ENCODE measurements at places on chromosomes 7 and 10.

- DNase-seq, result no peak
These were observed 594.5 kb downstream of the ACTR3B start for GRCh38 chr7:153354071-153354470.

GRCh38 chr10:21525367-21526187 lies at the start of gene SKIDA1:
TSS of gene SKIDA1 (minus strand) at chr10:21525682. CDS start at chr10:21517822, 7,860 bp downstream.
- DNase-seq, result peak; percentile 41

DNA sequence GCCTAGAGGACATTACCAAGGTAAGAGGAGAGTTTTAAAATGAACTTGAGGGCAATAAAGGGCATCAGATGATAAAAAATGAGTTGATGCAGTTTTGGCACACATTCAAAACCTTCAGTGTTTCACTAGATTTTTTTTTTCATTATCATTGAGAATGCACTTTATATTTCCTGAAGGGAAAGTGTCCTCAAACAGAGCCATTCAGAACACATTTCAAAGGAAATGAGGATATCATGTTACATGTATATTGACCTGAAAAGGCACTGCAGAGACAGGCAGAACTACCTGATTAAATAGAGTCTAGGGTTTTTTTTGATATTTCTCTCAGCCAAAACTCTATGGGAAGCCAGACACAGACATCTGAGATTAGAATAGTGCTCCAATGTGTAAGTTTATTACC lies 454.0 kb downstream of the NEBL start:
- DNase-seq, result no peak

GRCh38 chr7:36070230-36070629 lies 82.8 kb upstream of the EEPD1 start:
- no peak for DNase-seq

GRCh38 chr10:49118430-49119074 lies 3.2 kb upstream of the VSTM4 start:
- no peak for DNase-seq

DNA sequence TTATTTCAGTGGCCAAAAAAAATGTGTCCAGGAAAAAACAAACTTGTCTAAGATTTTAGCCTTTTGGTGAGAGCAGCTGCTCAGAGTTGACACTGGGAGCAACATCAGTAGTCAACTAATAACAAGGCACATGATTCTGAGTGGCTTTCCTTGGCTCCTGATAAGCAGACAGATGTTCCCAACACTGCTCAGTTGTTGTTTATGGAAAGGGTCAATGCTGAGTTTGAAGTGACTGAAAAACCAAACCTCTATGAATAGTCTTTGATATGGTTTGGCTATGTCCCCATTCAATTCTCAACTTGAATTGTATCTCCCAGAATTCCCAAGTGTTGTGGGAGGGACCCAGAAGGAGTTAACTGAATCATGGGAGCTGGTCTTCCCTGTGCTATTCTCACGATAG lies 12.3 kb downstream of the DYDC1 start:
- DNase-seq, result no peak

DNA sequence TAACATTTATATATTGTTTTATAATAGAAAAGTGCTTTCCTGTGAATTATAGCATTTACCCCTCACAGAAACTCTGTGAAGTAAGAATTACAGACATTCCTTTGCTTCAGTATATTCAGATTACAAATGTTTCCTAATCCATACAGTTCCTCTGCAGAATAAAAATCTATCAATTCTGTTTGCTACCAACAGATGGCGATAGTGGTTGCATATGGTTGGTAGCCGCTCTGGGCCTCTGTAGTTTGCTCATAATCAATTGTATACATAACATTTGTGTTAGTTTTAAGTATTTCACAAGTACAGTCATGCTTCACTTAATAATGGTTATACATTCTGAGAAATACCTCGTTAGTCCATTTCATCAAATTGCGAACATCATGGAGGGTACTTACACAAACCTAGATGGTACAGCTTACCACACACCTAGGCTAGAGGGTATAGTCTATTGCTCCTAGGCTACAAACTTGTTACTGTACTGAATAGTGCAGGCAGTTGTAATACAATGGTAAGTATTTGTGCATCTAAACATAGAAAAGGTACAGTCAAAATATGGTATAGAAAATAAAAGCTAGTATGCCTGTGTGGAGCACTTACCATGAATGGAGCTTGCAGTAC lies 94.4 kb upstream of the STEAP4 start:
- DNase-seq, result no peak

GRCh38 chr7:87966271-87966670 lies 32.2 kb downstream of the ADAM22 start:
- no peak for DNase-seq

- no peak for DNase-seq
These were observed 94.1 kb downstream of the COL13A1 start for GRCh38 chr10:69895759-69896158.
